Peyer's patch (tissue), 4 donors: ENCODE measurements at places on chromosomes 2 and 18. TPM values are rescaled to one million over a fixed set of nuclear protein-coding genes. Genes with fewer than 3 reads are reported as not detected.

- DNase-seq = no peak
- no peaks in the 10 kb centered on the region for H3K4me1 ChIP-seq
- no peak overlapping the region for H3K4me3 ChIP-seq
- no peaks in the 10 kb centered on the region for H3K27me3 ChIP-seq
- H3K27ac ChIP-seq = no peak overlapping the region
Measured at GRCh38 chr18:73749304-73749703, 398.3 kb downstream of the FBXO15 start.

The SLC9A4 gene
- not detected for total RNA-seq

DNA sequence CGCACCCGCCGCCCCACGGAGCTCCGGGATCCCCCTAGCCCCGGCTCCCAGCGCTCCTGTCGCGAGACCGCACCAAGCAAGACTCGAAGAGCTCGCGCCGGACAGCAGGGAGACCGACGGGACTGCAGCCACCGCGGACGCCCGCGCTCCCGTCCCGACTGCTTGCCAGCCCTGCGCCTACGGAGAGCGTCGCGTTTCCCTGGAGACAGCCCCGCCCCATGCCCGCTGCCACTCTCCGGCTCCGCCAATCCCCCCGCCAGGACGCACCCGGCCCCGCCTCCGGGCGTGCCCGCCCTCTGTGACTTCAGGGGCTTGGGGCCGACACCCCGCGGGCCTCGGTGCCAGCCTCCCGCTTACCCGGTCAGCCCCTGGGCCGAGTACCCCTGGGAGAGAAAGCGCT, at the start of gene ANKMY1:
Gene ANKMY1 (minus strand): TSS at position 181 of the 400 bp plus-strand sequence. CDS start 653 bp downstream, outside the sequence.
- H3K36me3 ChIP-seq = peaks cover 12% of the 10 kb centered on the region
- H3K4me1 ChIP-seq = peaks cover 4% of the 10 kb centered on the region
- peak within 1 kb of the TSS; percentile 41 for H3K4me3 ChIP-seq
- peak; percentile 41 for DNase-seq

GRCh38 chr2:100453853-100454252, 16.4 kb upstream of the NMS start:
- H3K4me3 ChIP-seq = no peak overlapping the region
- H3K36me3 ChIP-seq = no peaks in the 10 kb centered on the region
- H3K27ac ChIP-seq = no peak overlapping the region
- H3K27me3 ChIP-seq = no peaks in the 10 kb centered on the region
- no peak for DNase-seq

DNA sequence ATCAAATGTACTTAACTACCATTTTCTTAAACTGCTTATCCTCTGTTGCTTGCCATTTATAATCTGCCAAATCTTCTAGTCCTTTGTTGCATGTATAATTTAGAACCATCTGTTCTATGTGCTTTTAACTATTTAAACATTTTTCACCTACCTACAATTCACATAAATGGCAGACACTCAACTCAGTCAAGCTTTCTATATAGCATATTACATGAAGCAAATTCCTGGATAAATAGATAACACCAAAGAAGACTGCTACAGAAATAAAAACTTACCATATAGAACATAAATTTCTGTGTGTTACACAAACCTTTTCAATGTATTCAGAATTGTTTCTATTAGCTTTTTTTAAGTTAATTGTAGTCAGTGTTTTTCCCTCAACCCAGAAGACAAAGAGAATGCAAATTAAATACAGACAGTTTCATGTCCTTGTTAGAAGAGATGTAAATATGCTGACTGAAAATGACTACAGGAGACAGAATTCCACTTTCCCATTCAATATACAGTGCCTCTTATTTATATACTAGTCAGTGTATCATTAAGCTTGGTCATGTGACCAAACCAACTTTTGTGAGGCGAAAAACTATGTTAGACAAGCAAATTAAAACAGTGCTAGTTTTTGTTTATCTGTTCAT, 2.6 kb downstream of the BAZ2B start:
- no peaks in the 10 kb centered on the region for H3K4me1 ChIP-seq
- DNase-seq = no peak
- H3K27ac ChIP-seq = peak overlapping the region; percentile 84
- H3K27me3 ChIP-seq = no peaks in the 10 kb centered on the region
- peak overlapping the region; percentile 86 for H3K4me3 ChIP-seq

DNA sequence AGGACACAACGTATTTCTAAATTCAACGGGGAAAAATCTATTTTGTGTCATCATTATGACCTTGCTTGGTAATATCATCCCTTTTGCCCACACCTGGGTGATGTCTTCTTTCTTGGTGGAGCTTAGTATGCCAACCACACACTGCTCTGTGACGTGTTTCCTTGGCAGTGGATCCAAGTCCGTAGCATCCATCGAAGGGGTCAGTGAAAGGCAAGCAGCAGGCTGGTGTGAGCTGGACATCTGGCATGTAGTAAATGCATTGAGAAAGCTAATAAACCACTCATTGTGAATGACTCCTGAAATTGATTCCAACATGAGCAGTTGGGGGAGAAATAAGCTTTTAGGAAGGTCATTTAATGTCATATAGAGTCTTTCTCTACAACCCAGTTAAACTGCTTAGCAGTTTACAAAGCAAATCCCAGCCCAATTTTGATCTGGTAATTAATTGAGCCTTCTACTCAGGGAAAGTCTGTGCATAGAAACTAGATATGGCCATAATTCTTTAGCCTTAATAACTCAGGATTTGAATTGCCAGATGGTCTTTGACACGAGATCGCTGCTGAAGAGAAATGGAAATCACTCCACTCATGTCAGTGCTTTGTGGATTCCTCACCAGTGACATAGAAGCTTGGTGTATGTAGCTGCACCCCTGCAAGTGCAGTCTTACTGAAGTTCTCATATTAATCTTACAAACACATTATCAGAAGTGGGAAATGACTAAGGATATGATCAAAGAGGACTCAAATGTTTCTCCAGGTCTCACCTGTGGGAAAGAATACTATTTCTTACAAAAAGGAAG, 494.8 kb downstream of the CMPK2 start:
- no peak overlapping the region for H3K4me3 ChIP-seq
- no peaks in the 10 kb centered on the region for H3K27me3 ChIP-seq
- peaks cover 10% of the 10 kb centered on the region for H3K4me1 ChIP-seq
- DNase-seq = no peak

The MFSD2B gene
- not detected for total RNA-seq

- H3K27me3 ChIP-seq = no peaks in the 10 kb centered on the region
- H3K4me1 ChIP-seq = no peaks in the 10 kb centered on the region
- H3K4me3 ChIP-seq = no peak overlapping the region
Measured at GRCh38 chr2:201490291-201490690, 38.8 kb downstream of the STRADB start.

- DNase-seq = no peak
- H3K27ac ChIP-seq = no peak overlapping the region
- H3K36me3 ChIP-seq = no peaks in the 10 kb centered on the region
- no peak overlapping the region for H3K4me3 ChIP-seq
- H3K27me3 ChIP-seq = no peaks in the 10 kb centered on the region
Measured at GRCh38 chr2:95009412-95009811, 16.1 kb upstream of the MAL start.

The PROM2 gene
- 24.7 TPM for total RNA-seq

The SLC30A3 gene
- total RNA-seq = not detected

- no peak overlapping the region for H3K27ac ChIP-seq
- DNase-seq = no peak
- H3K4me3 ChIP-seq = no peak overlapping the region
- no peaks in the 10 kb centered on the region for H3K4me1 ChIP-seq
Measured at GRCh38 chr2:11901351-11902069, 155.1 kb downstream of the LPIN1 start.

- no peak for DNase-seq
- no peaks in the 10 kb centered on the region for H3K27me3 ChIP-seq
- no peak overlapping the region for H3K4me3 ChIP-seq
- H3K27ac ChIP-seq = no peak overlapping the region
- H3K4me1 ChIP-seq = no peaks in the 10 kb centered on the region
Measured at GRCh38 chr2:16031058-16031847, 90.9 kb downstream of the MYCN start.

DNA sequence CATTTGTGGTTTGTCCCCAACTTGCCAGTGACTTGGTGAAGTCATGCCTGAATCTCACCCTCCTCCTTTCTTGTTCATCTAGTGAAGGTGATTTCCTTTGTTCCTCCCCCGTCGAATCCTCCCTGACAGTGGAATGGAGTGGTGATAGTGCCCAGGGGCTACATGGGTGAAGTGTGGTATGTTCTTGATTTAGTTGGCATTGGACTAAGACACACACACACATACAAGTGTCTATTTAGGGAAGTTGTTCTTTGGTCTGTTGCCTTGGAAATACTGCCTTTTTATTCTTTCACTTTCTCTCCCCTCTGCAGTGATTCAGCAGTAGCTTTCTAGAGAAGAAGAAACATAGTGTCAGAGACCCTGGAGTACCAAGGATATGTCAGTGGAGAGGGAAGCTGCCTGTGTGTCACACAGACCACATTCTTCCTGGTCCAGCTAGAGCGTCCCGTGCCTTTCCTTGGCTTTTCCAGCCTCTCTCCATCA, 10.9 kb downstream of the INPP4A start:
- H3K4me3 ChIP-seq = no peak overlapping the region
- H3K4me1 ChIP-seq = peaks cover 72% of the 10 kb centered on the region
- peak overlapping the region; percentile 54 for H3K27ac ChIP-seq
- H3K36me3 ChIP-seq = no peaks in the 10 kb centered on the region

DNA sequence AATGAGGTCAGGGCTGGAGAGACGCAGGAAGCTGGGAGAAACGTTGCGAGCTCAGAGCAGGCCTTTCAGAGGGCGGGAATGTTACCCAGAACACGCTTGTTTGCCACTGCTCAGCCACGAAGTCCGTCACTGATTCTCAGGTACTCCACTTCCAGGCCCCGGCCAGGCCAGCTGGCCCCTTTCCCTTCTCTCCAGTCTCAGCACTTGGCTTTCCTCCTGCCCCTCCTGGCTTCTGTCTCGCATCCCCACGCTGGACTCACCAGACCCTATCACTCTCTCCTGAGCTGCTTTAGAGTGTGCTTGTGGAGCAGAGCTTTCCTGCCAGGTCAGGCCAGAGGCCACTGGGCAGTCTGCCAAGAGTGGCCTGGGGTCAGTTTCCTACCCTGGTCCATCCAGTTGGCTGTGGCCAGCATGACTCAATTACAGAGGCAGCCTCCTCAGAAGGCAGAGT, 151.4 kb downstream of the TWIST2 start:
- DNase-seq = peak; percentile 29
- no peaks in the 10 kb centered on the region for H3K4me1 ChIP-seq
- no peaks in the 10 kb centered on the region for H3K27me3 ChIP-seq
- no peak overlapping the region for H3K27ac ChIP-seq

The REG1A gene
- total RNA-seq = 1,338 TPM

DNA sequence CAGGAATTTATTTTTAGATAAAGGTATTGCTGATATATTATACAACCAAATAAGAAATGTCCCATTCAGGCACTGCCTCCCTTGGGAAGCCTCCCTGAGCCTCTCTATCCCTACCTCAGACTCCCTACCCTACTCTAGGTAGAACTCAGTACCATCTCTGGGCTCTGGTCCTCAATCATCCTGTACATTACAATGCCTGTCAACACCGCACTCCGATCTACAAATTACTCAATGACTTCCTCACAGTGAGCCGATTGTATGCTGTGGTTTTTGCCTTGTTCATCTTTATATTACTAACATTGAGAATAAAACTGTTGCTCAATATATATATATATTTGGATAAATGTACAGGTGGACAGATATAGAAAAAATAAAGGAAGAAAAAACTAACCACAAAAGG, 207.5 kb downstream of the STK39 start:
- H3K4me3 ChIP-seq = no peak overlapping the region
- no peaks in the 10 kb centered on the region for H3K36me3 ChIP-seq
- DNase-seq = no peak

- no peak for DNase-seq
- no peak overlapping the region for H3K4me3 ChIP-seq
- H3K27me3 ChIP-seq = no peaks in the 10 kb centered on the region
- no peak overlapping the region for H3K27ac ChIP-seq
Measured at GRCh38 chr2:221961561-221961960, 337.2 kb downstream of the PAX3 start.

- no peak overlapping the region for H3K4me3 ChIP-seq
- no peaks in the 10 kb centered on the region for H3K36me3 ChIP-seq
- DNase-seq = no peak
- H3K27me3 ChIP-seq = no peaks in the 10 kb centered on the region
Measured at GRCh38 chr2:127382831-127383230, 4.9 kb downstream of the MAP3K2 start.
